HT1080 (cell line): ENCODE measurements at places on chromosomes 4 and X. TPM values are rescaled to one million over a fixed set of nuclear protein-coding genes. Genes with fewer than 3 reads are reported as not detected.

The SUPT20HL1 gene
- total RNA-seq = not detected in 2 replicates

The BEX4 gene
- total RNA-seq = 0.90 TPM in 1 of 2 replicates, not detected in the other

The SMIM31 gene
- not detected in 2 replicates for total RNA-seq

The EGF gene
- 2.0 and 3.5 TPM in 2 replicates for total RNA-seq

The DCAF4L1 gene
- total RNA-seq = 0.19 and 0.33 TPM in 2 replicates

The CSAG2 gene
- 2.9 and 6.1 TPM in 2 replicates for total RNA-seq
